ENCODE measurements at places on chromosomes 16 and 17.

- no peak for DNase-seq
These were observed 219.5 kb downstream of the NTN1 start for GRCh38 chr17:9240659-9241370.

DNA sequence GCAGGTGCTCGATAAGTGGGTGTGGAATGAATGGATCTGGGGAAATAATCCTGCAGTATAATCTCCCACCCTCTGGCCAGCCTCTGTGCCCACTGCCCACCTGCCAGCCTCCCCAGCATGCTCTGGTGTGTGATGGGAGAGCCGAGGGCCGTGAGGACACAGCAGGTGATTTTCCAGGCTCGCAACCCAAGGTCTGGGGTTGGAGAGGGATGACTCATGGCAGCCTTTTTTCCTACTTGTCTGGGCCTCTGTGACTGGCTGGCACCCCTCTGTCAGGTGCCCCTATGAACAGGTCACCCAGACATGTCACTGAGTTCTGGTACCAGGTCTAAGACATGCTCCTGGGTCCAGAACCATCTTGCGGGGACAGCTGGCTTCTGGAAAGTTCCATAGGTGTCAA is 385.7 kb upstream of the TNRC6C start:
- no peak for DNase-seq

DNA sequence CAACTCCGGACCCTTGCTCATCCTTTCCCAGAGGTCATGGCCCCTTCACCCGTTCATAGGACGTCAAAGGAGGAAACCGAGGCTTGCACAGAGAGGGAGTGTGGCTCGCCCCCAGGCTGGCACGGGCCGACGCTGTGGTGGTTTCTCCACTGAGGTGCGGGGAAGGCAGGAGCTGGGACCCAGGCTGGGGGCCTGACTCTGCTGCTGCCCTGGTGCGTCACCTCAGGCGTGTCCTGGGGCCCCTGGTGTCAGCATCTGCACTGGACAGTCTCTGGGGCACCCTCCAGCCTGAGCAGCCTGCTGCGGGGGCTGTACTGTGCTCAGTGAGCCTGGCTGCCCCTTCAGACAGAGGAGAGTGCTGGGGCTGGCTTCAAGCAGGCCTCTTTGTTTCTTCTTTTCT is 7.4 kb downstream of the MAP2K3 start:
- DNase-seq = no peak

DNA sequence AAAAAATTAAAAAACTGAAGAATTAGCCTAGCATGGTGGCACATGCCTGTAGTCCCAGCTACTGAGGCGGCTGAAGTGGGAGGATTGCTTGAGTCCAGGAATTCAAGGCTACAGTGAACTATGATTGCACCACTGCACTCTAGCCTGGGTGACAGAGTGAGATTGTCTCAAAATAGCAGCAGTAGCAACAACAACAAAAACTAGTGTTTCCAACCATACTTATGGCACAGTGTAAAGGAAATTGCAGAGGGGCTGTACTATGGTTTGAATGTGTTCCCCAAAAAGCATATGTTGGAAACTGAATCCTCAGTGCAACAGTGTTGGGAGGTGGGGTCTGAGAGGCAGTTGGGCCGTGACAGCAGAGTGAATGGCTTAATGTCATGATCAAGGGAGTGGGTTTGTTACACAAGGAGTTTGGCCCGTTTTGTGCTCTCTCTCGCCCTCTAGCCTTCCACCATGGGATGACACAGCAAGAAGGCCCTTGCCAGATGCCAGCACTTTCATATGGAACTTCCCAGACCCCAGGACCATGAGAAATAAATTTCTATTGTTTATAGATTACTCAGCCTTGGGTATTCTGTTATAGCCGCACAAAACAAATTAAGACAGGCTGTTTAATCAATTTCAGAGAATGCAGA is 70.0 kb downstream of the PGS1 start:
- peak; percentile 29 for DNase-seq

- DNase-seq = no peak
These were observed 4.0 kb downstream of the CD7 start for GRCh38 chr17:82313195-82314011.

- peak; percentile 84 for DNase-seq
These were observed 75.2 kb upstream of the KSR1 start for GRCh38 chr17:27381007-27381501.

GRCh38 chr16:82824408-82824807 is 197.6 kb downstream of the CDH13 start:
- DNase-seq = no peak

- DNase-seq = peak; percentile 42
These were observed 16.3 kb downstream of the HS3ST4 start for GRCh38 chr16:25707982-25708583.
